ENCODE measurements at places on chromosomes 5 and 9.

- DNase-seq, result no peak
These were observed 34.6 kb upstream of the ARHGAP26 start for GRCh38 chr5:142735323-142736246.

DNA sequence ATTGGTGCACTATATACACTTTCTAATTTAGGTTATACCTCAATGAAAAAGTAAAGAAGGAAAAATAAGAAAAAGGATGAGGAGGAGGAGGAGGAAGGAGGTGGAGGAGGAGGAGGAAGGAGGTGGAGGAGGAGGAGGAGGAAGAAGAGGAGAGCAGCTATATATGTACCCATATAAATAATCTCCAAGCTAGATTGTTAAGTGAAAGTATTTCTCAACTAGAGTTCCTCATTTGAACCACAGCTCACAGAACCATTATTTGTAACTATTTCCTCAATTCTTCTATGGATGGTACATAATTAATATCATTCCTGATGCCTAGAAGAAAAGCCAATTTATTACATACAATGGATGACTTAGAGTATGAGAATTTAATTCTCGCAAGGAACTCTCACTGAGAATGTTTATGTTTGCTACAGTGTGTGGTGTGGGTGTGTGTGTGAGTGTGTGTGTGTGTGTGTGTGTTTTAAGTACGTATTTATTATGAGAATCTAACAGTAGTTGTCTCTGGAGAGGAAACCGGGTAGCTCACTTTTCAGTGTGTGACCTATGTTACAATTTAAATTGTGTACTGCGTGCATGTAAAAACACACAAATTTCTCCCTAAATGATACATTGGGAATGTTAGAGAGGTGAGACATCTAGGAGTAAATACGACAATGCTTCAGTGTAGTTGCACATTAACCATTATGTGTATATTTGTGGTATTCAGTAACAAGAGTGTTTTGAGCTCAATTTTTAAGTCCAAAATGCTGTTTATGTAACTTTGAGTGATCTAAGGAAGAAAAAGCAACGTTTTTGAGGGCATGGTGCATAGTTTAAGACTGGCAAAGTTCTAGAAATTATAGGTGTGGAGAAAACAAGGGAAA is 20.2 kb upstream of the NREP start:
- no peak for DNase-seq

DNA sequence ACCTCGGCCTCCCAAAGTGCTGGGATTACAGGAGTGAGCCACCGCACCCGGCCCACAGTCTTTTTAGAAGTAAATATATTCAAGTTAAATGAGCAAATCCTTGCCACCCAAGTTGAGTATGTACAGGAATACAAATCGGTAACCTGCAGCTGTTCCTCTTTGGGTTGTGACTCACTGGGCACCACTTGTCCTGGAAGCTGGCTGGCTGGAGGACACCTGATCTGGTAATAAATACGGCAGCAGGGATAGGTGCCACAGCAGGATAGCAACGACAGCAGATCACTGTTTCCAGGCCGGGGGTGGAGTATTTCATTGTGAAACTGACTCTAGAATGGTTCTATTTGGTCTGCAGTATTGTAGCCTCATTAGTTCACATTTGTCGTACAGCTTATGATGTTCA is 35.7 kb upstream of the SLC36A2 start:
- no peak for DNase-seq

GRCh38 chr9:15430920-15431844 is 8.5 kb downstream of the SNAPC3 start:
- no peak for DNase-seq

DNA sequence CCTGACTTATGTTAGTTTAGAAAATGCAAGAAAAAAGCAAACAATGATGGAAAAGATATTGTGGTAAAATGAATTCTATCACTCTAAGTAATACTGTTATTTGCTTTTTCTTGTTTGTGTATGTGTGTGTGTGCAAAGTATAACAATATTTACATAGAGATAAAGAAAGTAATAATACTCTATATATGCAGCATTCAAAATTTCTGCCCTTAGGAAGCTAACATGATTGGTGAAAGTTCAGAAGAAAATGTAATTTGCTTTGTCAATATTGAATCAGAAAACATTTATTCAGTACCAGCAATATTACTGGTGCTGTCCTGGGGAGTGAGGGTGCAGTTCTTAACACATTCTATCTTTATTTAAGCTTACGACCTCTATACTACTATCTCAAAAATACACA is 12.9 kb upstream of the PRDM9 start:
- no peak for DNase-seq

DNA sequence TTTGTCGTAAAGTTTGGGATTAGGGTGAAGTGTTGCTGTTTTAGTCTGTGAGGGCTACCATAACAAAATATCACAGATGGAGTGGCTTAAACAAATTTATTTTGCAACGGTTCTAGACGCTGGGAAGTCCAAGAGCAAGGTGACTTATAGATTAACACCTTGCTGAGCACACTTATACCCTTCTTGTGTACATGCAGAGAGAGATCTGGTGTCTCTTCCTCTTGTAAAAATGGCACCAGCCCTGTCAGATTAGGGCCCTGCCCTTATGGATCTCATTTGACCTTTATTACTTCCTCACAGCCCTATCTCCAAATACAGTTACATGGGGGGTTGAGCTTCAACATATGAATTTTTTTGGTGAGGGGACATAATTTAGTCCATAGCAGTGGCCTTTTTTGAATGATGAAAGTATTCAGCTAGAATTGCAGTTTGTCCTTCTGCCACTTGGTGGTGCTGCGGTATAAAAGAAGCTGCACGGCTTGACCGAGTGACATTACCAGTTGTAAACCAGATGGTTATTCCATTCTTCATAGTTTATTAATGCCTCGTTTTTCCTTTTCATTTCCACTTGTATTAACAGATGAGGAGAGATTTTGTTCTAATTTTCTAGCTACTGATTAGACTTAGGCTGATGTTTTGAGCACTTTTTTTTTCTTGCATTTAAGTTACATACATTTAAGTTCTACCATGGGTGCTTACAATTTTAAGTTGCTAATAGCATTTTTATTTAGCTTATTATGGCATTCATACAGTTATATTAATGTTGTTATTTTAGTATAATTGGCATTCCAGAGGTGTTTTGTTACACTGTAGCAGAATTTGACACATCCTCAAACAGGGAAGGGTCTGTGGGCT is 19.4 kb downstream of the DCP2 start:
- DNase-seq, result no peak

- DNase-seq, result no peak
These were observed 220.0 kb downstream of the CDH18 start for GRCh38 chr5:19767987-19768386.

DNA sequence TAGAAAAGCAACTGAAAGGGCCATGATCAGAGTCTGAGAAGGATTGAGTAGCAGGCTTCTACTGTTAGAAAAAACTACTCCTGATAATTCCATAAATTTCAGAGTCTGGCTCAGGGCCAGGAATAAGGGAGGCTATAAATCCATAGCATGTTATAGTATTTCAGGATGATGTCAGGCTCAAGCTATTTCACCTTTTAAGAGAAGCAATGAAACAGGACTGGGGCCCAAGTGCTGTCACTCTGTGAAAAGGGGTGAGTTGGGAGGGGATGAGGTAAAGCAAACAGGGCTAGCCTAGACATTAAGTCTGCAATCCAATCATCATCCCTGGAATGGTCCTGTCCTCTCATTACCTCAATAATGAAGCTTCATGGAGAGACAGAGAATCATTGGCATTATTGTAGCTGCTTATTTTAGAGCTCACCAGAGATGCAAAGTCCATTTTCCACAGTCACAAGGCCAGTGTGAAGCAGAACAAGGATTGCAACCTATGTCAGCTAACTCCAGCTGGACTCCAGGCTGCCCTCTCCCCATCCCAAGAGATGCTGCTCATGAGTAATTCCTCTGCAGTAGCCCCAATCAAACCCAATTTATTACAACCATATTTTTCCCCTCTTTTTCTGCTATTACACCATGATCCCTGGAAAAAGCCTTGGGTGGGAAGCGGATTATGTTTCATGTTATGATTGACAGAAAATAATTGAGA is 56.0 kb downstream of the PAPPA start:
- DNase-seq, result no peak

GRCh38 chr5:59937633-59938032 is 44.1 kb upstream of the PDE4D start:
- DNase-seq, result no peak

DNA sequence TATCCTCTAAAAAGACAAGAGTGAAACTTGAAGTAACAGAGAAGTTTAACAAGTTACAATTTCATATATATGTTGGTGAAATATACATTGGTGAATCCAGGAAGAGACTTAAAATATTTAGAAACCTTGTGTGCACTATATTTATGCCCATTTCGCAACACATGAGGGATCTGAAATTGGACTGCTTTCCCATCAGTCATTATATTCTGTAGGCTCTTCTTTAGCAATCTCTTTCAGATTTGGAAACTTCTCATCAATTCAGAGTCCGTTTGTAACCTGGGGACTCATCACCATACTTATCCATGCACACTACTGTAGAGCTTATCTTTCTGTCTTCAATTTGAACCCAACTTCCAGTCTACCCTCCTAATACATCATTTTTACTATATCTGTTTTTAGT is 2.1 kb downstream of the ITGA1 start:
- DNase-seq, result no peak

GRCh38 chr9:129655696-129656095 is 9.8 kb upstream of the PRRX2 start:
- DNase-seq, result no peak

DNA sequence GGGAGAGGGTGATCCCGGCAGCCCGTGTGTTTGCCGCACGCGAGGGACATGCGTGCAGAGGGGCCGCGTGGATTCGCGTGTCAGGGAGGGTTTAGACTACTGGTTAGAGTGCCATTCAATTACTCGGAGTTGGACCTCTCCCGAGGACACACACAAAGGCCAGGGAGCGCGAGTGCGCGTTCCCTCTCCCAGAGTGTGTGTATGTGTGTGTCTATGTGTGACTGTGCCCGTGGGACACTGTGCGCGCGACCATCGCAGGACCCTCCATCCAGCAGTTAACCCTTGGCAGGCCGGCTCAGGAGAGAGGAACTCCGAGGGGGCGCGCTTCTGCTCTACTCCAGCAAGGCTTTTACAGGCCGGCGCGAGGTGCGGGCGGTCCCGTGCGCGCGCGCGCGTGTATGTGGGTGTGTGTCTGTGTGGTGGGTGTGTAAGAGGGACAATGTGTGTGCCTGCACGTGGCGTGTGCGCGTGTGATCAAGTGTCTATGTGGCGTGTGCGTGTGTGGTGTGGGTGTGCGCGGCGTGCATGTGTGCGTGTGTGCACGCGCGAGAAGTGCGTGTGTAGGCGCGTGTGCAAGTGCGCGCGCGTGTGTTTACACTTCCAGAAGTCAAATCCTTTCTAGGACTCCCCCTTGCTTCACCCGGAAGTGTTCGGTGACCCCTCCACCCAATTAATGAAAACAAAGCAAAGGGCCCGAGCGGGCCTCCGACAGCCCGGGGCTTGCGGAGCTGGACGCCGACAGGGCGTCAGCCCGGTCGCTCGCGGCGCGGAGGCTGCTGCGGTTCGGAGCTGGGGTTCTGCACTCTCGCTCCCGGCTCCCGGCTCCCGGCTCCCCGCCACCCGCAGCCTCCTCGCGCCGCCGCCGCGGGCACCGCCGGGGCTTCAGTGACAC is 75.3 kb upstream of the TBCA start:
- no peak for DNase-seq

GRCh38 chr9:127528422-127529251 is 77.3 kb downstream of the LRSAM1 start:
- DNase-seq, result no peak

- DNase-seq, result no peak
These were observed 37.0 kb upstream of the LCP2 start for GRCh38 chr5:170334626-170335025.

DNA sequence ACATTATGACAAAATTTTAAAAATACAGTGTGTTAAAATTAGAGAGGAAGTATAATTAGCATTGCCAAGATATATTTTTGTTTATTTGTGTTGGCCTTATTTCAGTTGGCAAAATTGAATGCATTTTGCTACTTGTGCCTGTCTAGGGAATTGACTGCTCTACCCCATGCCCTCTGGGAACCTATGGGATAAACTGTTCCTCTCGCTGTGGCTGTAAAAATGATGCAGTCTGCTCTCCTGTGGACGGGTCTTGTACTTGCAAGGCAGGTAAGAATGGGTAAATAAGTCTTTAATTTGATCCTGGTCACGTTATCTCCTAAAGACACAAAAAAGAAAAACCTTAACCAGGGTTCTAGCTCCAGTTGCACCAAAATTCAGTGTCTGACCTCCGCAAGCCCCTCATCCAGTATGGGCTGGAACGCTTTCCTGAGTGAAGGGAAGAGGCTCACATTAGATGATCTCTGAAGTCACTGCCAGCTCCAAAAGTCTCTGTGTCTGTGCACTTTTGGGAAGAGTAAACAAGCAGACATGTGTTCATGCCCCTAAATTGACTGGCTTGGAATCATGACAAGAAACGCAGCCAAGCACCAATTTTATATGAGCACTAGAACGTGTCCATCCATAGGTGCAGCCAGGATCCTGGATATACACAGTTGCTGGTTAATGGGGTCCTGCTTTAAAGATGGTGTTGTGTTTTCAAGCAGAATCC is 98.3 kb upstream of the PRRC1 start:
- no peak for DNase-seq

GRCh38 chr9:2116073-2116472 is 100.9 kb downstream of the SMARCA2 start:
- DNase-seq, result no peak

DNA sequence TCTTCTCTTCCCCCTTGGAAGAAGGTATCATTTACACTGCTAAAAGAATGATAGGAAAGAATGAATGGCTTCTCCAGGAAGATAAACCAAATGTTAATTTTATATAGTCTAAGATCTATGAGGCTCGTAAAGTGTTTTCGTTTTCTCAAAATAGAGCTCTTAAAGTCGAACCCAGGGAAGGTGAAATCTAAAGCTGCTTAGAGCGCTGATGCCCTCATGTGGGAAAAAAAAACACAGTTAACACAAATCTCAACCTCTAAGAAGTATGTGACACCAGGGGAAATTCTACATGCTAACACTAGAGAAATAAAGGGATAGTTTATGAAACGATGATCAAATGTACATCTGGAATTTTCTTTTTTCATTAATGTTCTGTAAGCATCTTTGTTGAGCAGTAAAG is 257.9 kb downstream of the RASEF start:
- DNase-seq, result no peak

DNA sequence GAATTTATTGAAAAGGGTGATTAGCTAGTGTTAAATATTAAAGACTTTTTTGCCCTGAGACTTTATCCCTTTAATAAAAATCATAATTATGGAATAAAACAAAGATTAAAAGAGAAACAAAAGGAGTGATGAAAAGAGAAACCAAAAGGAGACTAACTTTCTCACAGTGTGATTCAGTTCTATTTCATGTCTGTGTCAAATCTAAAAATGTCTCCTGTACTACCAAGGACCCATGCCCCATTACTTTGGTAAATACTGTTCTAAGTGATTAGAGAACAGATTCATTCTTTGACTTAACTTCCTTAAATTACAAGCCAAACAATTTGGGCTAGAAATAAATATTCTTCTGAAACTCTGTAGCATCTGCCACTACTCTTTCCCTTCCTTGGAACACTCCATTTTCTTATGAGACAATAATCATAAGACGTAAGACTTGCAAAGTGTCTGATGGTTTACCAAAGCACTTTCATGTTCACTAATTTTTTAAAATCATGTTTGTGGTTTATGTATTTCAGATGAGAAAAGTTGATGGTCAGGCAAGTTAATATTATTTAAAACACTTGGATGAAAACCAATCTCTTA is 319.0 kb downstream of the EBF1 start:
- no peak for DNase-seq

Measured in NCI-H524 treated with DMSO at 0.1 percent for 48 hours (cell line).